Stimulated activated CD8-positive, alpha-beta memory T cell treated with anti-CD3 and anti-CD28 coated beads, Interleukin-2, amount 100 ng/mL, for 1 hour (primary cell): ENCODE measurements at places on chromosomes 1 and 21.
A peak's percentile ranks its signal among the peaks of the same experiment; 100 is the strongest.

- no peak for DNase-seq
Observed at GRCh38 chr1:206892351-206892984, 4.8 kb upstream of the IL24 start.

DNA sequence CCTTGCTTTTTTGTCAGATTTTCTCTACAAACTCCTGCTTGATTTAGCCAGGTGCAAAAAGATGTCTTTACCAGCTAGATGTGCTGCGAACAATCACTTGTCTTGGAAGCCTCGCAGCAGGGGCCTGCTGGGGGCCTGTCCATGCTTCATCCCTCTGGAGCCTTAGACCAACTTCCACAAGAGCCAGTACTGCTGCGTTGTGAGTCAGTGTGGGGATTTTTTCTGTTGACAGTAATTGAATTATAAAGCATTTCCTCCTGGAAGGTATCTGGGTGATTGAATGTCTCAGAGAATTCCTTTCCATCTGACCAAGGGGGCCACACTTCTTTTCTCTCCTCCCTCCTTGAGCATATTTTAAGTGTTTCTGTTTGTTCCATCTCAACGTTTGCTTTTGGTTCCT, 40.4 kb upstream of the LDLRAP1 start:
- DNase-seq = no peak

GRCh38 chr1:13838236-13838635, 138.2 kb downstream of the PRDM2 start:
- DNase-seq = no peak

GRCh38 chr1:41410462-41410861, 49.2 kb downstream of the FOXO6 start:
- DNase-seq = no peak

- DNase-seq = no peak
Observed at GRCh38 chr21:8989261-8989711, 1532.1 kb upstream of the TPTE start.

- DNase-seq = no peak
Observed at GRCh38 chr1:243508303-243508713, 252.5 kb downstream of the SDCCAG8 start.

GRCh38 chr1:112901387-112901786, 54.6 kb downstream of the SLC16A1 start:
- DNase-seq = no peak

GRCh38 chr1:222768592-222768991, 31.6 kb downstream of the FAM177B start:
- DNase-seq = no peak

GRCh38 chr1:229717786-229718576, 91.9 kb downstream of the URB2 start:
- DNase-seq = no peak

- DNase-seq = no peak
Observed at GRCh38 chr21:29637134-29637533, 302.7 kb downstream of the GRIK1 start.

- no peak for DNase-seq
Observed at GRCh38 chr1:17621691-17622090, 82.2 kb downstream of the ARHGEF10L start.

- no peak for DNase-seq
Observed at GRCh38 chr1:53486395-53487026, 27.3 kb downstream of the DMRTB1 start.

- DNase-seq = no peak
Observed at GRCh38 chr1:229674042-229674441, 48.0 kb downstream of the URB2 start.

DNA sequence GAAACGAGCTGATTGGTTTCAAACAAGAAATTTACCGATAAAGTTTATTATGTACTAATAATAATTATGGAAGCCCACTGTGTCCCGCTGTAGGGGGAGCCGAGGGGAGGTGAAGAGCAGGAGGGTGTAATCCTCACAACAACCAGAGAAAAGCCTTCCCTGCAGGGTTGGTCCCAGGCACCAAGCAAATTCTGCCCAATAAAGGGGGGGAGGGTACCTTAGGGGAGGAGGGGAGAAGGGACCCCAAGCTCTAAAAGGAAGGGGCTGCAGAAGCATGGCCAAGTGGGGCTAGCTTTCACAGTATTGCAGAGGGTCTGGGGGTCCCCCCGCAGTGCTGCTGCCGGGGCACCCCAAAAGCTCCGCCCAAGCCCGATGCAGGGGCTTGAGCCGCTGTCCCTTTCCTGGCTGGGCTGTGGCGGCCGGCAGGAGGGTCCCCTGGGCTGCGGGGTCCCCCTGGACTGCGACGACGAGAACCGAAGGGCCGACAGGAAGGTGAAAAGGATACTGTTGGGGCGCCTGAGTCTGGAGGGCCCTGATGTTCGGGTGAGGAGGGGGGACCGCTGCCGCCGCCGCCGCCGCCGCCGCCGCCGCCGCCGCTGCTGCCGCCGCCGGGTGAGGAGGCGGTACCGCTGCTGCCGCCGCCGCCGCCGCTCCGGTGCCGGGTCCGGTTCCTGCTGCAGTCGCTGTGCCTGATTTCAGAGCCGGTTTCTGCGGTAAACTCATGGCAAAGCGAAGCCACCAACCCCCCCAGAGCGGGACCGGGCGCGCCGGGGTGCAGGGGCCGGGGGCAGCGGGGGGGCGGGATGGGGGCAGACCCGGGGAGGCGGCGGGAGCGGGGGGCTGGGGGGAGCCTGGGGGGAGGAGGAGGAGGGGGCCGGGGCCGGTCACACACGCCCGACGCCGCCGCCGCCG, 771 bp downstream of the EIF4G3 start:
- no peak for DNase-seq

GRCh38 chr1:154969860-154970452, 591 bp downstream of the SHC1 start:
- no peak for DNase-seq

DNA sequence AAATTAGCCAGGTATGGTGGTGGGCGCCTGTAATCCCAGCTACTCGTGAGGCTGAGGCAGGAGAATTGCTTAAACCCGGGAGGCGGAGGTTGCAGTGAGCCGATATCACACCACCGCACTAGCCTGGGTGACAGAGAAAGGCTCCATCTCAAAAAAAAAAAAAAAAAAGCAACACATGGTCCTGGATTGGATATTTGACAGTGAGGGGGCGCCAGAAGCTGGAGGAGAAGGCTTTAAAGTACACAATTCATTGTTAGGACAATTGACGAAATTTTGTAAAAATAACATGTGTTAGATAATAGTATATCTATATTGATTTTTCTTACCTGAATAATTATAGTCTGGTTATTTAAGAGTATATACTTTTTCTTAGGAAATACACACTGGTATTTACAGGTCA, 50.2 kb upstream of the USP25 start:
- DNase-seq = no peak

- DNase-seq = no peak
Observed at GRCh38 chr1:228445490-228445842, 28.8 kb upstream of the TRIM17 start.

DNA sequence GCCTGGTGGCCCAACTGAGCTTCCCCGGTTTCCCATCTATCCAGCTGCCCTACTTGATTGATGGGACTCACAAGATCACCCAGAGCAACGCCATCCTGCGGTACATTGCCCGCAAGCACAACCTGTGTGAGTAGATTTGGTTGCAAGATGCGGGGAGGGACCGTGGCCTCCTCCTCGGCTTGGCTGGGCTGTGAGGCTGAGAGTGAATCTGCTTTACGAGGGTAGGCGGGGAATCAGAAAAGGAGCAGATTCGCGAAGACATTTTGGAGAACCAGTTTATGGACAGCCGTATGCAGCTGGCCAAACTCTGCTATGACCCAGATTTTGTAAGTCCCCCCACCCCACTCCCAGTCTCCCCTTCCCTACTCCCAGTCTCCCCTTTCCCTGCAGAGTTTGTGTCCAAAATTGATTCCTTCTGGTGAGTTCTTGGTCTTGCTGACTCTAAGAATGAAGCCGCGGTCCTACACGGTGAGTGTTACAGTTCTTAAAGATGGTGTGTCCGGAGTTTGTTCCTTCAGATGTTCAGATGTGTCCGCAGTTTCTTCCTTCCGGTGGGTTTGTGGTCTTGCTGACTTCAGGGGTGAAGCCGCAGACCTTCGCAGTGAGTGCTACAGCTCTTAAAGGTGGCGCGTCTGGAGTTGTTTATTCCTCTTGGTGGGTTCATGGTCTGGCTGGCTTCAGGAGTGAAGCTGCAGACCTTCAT, 1.5 kb downstream of the GSTM2 start:
- no peak for DNase-seq

DNA sequence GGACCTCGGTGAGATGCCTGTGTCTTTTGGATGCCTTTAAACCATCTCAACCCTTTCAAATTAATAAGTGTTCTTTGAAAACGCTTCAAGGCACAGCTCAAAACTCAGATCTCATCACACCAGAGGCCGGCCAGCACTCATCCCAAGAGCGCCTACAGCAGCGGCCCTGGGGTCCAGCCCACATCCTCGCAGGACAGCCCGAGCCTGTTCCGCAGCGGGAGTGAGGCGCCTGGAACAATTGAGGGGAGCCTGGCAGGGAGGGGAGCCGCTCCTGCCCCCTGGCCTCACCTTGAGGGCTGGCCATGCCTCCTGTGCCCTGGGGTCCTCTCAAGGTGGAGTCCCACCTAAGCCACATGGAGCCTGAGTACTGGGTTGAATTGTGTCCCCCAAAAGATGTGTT, 37.9 kb downstream of the ACOT7 start:
- DNase-seq = no peak

- DNase-seq = peak; percentile 79
Observed at GRCh38 chr1:37479255-37480124, 5.1 kb downstream of the ZC3H12A start.

- DNase-seq = no peak
Observed at GRCh38 chr1:112165375-112165774, 175.9 kb upstream of the KCND3 start.

DNA sequence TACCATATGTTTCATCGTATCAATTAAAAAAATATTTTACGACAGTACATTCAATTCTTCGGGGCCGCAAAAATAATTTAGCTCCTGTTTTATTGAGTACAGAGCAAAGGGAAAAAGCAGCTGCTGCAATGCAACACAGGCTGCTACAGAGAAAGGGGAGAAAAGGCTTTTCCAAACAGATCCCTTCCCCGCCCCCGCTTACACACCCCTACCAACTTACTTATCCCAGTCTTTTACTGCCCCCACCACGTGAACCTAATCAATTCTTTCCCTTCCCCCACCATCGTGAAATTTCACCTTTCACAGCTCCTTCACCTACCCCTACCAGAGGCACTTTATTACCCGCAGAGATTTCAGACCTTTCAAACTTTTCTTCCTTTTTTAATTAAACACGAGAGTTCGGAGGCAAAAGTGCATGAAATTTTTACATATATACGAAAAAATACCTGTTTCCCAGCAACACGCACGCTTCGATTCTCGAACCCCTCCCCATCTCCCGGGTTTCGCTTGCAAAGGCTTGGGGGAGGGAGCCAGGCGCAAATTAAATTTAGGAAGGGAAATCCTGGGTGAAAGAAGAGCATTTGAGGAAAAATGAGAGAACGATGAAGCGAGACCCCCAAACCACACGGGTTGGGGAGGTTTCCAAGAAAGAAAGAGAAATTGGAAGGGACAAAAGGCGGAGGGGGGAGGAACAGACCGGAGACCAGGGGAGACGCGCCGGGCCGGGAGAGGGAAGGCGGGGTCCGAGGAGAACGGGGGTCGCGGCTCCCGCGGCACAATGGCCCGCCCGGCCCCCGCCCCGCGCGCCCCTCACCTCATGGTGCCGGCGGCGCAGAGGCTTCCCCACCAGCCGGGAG, 823 bp downstream of the ENAH start:
- no peak for DNase-seq

DNA sequence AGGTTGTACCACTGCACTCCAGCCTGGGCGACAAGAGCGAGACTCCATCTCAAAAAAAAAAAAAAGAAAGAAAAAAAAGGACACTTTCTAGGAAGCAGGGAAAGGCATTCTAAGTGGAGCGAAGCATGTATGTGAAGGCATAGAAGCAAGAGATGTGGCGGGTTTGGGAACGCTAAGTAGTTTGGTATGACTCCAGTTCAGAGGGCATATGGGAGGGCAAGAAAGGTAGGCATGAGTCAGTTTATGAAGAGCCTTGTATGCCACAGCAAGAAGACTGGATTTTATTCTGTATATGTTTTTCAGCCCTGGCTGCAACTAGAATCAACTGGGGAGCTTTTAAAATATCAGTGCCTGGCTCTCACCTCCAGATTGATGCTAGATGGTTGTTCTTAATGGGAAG, 4.4 kb upstream of the ELOVL1 start:
- no peak for DNase-seq

DNA sequence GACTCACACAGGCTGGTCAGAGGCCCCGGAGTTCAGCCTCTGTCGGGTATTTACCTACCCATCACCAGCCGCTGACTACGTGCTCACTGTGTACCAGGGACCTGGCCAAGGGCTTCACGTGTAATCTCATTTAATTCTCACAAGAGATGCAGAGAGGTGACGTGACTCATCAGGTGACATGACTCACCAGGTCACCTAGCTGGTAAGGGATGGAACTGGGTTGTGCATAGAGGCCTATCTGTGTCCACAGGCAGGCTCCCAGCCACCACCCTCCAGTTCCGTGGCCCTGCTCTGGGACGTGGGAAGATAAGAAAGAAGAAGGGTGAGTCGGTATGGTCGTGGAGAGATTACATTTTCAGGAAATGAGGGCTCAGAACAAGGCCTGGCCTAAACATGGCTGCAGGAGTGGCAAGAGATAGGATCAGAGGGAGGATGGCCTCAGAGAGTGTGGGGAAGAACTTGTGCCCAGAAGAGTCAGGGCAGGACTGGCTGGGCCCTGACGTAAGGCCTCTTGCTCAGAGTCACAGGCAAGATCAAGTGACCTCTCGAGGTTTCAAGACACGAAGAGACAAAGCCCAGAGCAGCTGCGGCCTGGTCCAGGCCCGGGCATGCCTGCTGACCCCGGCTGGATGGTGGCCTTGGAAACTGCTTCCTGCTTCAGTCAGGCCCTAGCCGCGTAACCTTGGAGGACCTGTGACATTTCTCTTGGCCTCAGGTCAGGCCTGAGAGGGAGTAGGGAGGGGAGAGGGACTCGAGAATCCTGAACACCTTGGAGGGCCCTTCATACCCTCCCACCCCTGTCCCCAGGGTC, 52.7 kb upstream of the WASF2 start:
- no peak for DNase-seq

DNA sequence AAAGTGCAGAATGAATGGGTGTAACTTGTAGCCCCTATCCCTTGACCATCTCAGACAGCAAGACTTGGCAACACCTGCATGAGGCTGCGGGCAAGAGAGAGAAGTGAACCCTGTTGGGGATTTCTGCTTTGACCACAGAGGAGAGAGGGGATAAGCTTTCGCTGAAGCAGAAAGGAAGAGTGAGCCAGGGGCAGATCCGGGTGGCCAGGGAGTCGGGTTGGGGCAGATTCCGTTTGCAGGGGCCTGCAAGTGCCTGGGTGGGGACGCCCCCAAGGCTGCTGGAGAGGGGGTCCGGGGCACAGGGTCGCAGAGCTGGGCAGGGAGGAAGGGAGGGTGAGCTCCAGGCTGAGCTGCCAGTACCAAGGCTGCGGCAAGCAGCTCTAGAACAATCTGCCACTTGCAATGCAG, 25.3 kb upstream of the PIK3CD start:
- DNase-seq = no peak

DNA sequence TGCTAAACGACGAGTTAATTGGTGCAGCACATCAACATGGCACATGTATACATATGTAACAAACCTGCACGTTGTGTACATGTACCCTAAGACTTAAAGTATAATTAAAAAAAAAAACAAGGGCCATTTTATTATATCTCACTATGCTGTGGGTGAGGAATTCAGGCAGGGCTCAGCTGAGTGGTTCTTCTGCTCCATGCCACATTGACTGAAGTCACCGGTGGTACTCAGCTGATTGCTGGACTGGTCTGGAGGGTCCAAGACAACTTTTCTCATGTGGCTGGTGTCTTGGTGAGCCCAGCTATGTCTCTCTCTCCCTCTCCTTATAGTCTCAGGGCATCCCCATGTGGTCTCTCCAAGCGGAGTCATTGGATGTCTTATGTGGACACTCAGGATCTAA, 275.0 kb downstream of the GRIK3 start:
- DNase-seq = no peak
